ENCODE measurements at places on chromosomes 6 and 20.

- no peak for DNase-seq
These were observed 306.6 kb upstream of the FKBP1C start for GRCh38 chr6:62904687-62905086.

DNA sequence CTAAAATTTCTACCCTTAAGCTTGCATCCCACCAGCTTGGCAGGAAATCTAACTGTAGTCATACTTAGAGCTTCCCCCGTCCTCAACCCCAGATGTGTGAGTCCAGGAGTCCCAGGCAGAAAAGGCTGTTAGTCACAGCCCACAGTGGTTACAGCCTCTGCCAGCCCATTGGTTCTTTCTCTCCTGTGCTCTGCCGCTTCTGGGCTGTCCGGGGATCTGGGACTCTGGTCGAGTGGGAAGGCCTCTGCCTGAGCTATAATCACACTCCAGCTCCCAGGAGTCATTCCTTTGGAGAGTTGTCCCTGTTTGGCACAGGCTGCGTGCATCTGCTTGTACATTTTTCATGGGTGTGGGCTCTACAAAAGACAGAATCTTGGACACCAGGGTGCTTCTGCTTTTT is 45.6 kb upstream of the FYN start:
- DNase-seq, result no peak

DNA sequence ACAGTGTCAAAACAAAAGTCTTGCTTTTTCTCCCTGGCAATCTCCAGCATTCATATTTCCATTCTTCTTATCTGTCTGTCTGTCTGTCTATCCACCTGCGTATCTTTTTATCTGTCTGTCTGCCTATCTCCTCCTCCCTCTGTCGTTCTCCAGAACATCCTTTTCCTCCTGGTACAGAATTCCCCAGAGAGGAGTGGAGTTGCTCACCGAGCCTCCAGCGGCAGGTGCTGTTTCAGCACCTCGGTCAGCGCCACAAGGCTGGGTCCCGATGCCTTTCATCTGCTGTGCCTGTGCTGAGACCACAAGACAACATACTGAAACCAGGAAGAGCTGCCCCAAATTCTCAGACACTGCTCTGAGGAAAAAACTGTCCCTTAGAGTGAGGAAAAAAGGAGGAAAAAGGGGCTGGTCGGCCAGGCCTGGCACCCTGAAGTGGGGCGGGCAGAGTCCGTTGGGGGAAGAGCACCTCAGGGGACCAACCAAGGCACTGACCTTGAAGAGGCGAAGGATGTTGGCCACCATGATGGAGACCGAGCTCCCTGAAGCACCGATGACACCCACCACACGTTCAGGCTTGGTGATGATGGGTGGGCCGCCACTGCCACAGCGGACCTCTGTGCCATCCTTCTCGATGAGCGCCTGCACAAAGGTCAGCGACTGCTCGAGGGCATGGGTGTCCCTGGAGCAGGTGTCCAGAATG is 13.3 kb downstream of the GRM4 start:
- DNase-seq, result no peak

- DNase-seq, result no peak
These were observed 18.5 kb downstream of the POM121L2 start for GRCh38 chr6:27293436-27294098.

DNA sequence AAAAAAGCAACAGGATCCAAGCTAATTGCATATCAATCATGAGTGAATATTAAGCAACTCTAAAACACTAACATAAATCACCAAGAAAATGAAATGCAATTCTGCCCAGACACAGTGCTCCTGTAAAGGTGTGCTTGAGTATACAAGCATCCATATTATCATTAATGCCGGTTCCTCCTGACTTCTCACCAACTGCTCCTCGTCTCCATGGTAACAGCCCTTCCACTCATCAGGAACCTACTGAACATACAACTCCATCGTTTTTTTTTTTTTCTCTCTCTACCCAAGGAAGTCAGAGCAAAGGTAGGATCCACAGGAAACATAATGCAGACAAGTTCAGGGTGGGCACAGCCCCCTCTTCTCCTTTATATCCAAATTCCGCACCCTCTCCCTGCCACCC is 12.4 kb downstream of the GABBR1 start:
- DNase-seq, result no peak

GRCh38 chr6:89295981-89296380 is 19.1 kb downstream of the GABRR2 start:
- DNase-seq, result no peak

- DNase-seq, result no peak
These were observed 35.7 kb downstream of the UBR2 start for GRCh38 chr6:42599558-42599957.

DNA sequence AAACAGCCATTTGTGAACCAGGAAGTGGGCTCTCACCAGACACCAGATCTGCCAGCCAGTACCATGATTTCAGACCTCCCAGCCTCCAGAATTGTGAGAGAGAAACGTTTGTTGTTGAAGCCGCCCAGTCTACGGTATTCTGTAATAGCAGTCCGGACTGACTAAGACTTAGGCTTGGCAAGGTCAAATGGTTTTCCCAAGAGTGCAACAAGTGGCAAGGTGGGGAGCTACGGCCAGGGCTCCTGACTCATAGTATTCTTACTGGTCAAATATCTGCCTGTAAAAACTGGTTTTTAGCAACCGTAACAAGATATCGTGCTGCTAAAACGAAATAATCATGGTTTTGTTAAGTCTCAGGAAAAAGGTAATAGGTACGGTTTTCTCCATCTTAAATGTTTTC is 37.8 kb downstream of the MCUR1 start:
- no peak for DNase-seq

DNA sequence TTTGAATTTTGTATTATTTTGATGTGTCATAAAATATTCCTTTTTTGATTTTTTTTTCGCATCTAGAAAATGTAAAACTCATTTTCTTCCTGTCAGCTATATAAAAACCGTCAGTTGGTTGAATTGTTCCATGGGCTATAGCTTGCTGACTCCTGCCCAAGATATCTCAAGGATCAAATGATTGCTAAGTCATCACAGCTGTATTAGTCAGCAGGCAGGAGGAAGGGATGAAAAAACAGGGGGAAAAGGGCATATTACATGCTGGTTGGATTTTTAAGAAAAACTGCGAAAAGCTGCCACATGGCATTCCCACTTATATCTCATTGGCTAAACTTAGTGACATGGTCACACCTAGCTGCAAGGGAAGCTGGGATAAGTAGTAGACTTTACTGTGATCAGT is 569.9 kb downstream of the BCKDHB start:
- DNase-seq, result no peak

GRCh38 chr6:166242888-166243287 is 65.3 kb downstream of the PRR18 start:
- DNase-seq, result no peak

DNA sequence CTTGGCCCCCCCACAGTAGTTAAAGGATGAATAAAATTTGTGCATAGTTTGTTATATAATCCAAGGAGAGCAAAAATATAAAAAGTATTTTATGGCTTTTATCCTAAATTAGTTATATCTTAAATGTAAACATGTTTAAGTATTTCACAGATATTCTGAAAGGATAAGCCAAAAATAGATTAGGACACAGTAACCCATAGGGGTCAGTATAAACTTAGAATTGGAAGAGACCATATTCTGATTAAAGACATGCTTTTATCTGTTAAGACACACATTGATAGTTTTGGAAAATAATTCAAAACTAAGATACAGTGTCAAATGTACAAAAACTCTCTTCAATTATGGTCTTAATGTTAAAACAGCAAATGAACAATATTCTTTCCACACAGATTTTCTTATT is 4.5 kb upstream of the SERINC1 start:
- DNase-seq, result no peak

- no peak for DNase-seq
These were observed 42.0 kb upstream of the IRF4 start for GRCh38 chr6:349491-349921.

DNA sequence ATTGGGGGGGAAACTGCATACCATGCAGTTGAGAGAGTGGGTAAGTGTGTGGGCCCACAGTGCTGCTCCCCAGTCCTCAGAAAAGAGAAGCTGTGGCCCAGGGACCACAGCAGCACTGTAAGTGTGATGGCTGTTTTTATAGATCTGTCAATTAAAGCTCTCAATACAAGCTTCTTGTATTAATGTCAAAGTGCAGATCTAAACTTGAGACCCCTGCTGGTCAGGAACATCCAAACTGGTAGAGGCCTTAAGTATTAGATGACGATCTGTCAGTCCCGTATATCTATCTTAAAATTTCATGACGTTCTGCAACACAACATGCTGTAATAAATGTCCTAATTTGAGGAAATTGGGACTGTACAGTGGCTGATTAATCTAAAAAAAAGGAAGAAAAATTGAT is 74.8 kb downstream of the TULP4 start:
- DNase-seq, result no peak

GRCh38 chr6:3876866-3877265 is 27.7 kb downstream of the FAM50B start:
- no peak for DNase-seq

DNA sequence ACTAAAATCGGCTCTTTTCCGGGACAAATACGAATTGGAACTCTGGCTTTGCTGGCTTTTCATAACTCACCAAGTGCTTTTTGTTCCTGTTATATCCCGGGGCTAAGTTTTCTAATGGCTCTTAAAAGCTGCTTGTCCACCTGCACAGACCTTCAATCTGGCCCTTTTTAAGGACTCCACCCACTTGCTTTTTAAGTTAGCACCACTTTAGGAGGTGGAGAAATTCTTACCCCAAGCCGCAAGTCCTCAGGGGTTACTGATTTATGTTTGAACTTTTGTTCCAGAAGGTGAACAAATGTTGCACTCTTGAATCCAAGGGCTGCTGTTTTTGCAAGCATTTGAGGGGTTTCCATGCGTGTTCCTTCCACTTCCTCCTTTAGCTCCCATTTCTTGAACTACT is 37.8 kb downstream of the FAM184A start:
- no peak for DNase-seq

DNA sequence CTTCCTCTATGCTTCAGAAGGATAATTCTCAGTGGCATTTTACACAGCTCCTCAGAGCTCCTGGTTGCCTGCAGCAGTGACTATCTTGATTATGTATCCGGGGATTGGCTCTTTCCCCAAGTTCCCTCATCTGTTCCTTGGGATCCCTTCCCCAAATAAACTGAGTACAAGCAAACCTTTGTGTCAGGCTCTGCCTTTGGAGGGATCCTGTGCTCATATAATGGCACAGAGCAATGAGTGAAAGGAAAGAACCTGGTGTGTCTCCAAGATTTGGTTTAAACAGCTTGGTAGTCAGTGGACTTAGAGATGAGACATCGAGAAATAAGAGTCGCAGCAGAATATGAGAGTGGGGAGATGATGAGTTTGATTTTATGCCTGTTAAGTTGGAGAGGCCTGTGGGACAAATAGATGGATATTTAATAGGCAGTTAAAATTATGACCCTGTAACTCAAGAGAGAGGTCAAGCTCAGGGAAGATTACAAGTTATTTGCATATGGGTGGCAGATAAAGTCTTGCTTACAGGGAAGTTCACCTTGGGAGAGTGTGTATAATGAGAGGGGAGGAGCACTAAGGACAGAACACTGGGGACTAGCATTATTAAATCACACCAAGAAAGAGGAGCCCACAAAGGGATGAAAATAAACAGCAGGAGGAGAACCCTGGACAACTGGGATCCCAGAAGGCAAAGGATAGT is 44.1 kb upstream of the GCLC start:
- DNase-seq, result no peak

- DNase-seq, result peak; percentile 4
These were observed 217.8 kb downstream of the MAFB start for GRCh38 chr20:40471261-40471629.

DNA sequence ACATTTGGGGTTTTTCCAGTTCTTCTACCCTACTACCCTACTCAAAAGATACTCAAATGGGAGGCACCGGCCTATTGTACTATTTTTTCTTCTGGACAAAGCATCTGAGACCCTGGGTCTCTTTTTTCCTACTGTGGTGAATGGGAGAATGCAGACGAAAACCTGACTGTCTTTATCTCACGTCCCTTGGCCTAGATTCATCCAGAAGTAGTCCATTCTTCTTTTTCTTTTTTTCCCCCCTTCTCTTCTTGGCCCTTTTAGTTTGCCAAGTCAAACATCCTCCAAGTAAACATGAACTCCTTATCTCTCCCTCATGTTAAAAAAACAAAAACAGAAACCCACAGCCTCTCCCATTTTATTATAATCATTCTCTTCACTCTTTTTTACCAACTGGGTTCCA is 8.7 kb upstream of the ILRUN start:
- DNase-seq, result no peak

GRCh38 chr6:16802071-16802470 is 40.8 kb upstream of the ATXN1 start:
- no peak for DNase-seq

GRCh38 chr6:89454300-89454699 is 21.3 kb downstream of the ANKRD6 start:
- no peak for DNase-seq

DNA sequence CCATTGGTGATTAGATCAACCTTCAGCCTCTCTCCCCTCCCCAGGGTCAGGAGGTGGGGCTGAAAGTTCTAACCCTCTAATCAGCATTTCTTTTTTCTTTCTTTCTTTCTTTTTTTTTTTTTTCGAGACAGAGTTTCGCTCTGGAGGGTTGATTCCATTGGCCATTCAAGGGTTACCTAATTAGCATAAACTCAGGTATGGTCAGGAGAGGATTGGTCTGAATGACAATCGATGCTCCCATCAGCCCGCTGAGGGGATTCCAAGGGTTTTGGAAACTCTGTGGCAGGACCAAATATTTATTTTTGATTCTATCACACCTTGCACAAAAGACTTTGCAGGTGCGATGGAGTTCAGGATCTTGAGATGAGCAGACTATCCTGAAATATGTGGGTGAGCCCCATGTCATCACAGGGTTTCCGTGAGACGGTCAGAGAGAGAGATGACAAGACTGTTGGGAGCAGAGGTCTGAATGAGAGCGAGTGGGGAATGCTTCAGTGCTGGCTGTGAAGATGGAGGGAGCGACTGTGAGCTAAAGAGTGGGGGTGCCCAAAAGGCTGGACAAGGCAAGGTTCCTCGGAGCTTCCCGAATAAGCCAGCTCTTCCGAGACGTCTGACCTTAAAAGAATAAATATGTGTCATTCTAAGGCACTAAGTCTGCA is 107.1 kb downstream of the BMP7 start:
- DNase-seq, result no peak

GRCh38 chr6:147133669-147134068 is 70.5 kb upstream of the STXBP5 start:
- no peak for DNase-seq

DNA sequence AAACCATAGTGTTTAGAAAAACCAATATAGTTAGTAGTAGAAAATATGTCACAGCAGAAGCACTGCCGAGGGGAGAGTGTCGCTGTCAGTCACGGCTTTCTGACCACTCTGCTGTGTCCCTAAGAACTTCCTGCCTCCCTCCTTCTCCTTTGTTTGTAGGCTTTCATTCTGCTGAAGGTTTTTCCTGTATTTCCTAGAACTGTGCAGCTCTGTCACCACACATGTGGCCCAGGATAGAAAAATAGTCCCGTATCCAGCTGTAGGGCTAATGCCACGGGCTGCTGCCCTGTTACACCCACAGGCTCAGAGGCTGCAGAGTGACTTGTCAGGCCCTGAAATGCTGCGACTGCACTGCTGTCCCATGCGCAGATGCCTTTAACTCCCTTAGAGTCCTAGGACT is 52.6 kb upstream of the SYNJ2 start:
- DNase-seq, result no peak

All from NCI-H1092 treated with DMSO at 0.1 percent for 48 hours (cell line).